ENCODE measurements at places on chromosomes 2 and 18.

DNA sequence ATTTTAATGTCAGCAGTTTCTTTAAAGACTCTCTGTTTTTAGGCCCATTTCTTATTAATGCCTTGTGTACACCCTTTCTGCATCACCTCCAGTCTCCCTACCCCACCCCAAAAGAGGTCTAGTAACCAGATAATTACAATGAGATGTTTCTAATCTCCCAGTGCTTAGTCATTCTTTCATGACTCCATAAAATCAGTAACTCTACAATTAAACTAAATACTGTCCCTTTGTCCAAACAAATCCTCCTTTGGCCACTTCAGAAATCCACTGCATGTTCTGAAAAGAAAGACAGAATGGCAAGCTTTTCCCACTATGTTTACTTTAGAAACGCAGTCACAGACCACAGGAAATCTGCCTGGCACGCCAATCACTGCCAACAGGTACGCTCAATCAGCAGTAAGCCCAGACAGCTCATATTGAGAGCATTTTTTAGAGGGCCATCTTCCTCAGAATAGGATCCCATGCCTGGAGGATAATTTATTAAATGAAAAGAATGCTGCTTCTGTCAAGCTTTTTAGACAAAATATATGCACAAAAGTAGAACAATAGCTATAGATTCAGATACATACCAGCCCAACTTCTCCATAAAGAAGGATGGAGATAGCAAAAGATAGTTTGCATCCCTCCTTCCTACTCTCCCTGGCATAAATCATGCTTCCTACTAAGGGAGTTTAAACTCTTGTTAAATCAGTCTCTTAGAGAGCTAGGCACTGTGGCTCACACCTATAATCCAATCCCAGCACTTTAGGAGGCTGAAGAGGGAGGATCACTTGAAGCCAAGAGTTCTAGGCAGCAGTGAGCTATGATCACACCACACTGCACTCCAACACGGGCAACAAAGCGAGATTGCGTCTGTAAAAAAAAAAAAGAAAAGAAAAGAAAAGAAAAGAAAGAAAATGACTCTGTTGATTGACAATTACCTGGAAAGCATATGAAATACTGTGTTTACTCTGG lies 14.6 kb downstream of the CLASP1 start:
- no peak for DNase-seq

GRCh38 chr2:46552079-46552478 lies 72.7 kb downstream of the TMEM247 start:
- no peak for DNase-seq

DNA sequence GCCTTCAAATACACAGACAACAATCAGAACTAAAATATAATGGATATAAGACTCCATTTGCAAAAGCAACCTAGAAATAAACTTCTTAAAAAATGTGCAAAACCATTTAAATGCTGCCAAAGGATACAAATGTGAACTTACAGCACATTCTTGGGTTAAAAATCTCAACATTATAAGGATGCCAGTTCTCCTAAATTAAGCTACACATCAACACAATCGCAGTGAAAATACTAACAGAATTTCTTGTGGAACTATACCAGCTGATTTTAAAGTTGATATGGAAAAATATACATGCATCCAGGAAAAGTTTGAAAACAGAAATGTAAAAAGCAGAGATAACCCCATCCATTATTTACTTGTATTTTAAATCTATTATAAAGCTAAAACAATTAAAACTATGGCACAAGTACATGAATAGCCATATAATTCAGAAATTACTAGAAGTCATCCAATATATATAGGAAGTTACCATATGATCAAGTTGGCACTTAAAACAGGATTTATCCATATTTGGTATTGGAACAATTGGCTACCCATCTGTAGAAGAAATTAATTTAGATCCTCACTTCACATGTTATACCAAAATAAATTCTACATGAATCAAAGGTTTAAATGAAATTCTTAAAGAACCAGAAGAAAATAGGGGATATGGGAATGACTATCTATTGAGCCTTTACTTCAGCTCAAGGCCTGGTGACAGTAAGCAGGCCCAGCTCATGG lies 151.7 kb upstream of the GLI2 start:
- DNase-seq: no peak

DNA sequence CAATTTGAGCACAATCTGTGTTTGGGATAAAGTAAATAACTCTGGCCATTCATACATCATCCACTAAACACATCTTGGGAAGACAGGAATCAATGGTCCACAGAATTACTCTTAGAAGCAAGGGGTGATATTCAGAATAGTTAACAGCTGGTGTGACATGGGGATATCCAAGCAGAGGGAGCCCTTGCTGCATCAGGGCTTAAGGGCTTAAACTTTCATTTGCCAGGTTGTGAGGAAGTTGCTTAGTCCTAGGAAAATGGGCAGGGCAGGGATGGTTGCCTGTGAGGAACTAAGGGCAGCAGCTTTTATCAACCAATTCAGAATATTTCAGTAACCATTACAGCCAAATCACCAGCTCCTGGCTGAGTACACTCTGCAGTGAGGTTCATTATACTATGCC lies 2.0 kb upstream of the ITGA6 start:
- no peak for DNase-seq

GRCh38 chr18:63997041-63997440 lies 27.2 kb downstream of the SERPINB8 start:
- no peak for DNase-seq

DNA sequence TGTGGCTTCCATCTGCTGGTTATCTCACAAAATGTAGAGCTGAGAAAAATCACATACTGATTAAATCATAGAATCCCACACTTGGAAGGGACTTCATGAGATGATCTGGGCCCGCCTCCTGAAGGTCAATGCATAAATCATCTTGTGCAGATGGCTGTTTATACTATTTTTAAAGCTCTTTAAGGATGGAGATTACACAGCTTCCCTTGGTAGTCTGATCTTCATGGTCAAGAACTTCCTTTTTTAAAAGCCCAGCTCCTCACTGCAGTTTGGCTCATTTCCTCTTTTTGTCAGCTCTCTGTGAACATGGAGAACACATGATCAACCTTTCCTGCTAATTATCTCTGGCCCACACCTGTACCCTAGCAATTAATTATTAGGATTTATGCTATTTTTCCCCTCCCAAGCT lies 25.9 kb downstream of the GCG start:
- no peak for DNase-seq

- no peak for DNase-seq
Measured at GRCh38 chr2:155256803-155257202, 558.3 kb downstream of the KCNJ3 start.

GRCh38 chr2:235954888-235955480 lies 213.2 kb downstream of the GBX2 start:
- no peak for DNase-seq

DNA sequence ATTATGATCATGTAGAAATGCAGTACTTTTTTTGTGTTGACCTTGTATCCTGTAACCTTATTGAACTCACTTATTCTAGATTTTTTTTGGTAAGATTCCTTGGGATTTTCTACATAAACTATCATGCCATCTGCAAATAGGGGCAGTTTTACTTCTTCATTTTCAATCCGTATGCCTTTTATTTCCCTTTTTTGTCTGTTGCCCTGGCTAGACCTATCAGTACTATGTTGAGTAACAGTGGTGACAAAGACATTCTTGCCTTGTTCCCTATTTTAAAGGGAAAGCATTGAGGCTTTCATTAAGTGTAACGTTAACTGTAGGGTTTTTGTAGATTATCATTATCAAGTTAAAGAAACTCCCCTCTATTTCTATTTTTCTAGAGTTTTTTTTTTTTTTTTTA lies 92.3 kb downstream of the LYPD1 start:
- DNase-seq: no peak

GRCh38 chr2:159185401-159186130 lies 100.9 kb downstream of the WDSUB1 start:
- DNase-seq: no peak

DNA sequence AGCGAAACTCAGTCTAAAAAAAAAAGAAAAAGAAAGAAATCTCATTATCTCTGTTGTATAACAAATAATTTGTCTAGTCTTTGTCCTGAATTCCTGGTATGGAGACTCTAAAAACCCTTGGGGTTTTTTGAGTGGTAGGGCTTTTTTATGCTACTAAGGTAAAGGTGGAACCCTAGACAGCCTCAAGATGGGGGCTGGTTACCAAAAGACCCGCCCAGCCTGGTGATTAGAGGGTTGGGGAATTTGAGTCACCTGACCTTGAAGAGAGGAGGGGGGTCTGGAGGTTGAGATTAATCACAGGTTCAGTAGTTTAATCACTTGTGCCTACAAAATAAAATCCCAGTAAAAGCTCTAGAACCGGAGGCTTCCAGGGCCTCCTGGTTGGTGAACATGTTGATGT lies 17.6 kb downstream of the SOWAHC start:
- DNase-seq: no peak

DNA sequence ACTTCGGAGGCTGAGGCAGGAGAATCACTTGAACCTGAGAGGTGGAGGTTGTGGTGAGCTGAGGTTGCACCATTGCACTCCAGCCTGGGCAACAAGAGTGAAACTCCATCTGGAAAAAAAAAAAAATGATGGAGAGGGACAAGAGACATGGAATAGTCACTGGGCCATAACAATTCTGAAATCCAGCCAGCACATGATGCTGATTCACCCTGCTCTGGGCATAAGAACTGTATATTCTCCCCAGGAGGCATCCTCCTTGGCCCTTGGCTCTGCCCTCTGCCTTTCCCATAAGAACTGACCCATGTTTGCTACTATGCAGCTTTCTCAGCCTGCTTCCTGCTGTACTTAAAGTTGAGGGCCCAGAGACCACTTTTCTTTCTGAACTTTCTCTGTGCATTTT lies 297.7 kb downstream of the GBX2 start:
- no peak for DNase-seq

GRCh38 chr18:69401226-69401971 lies 711 bp downstream of the DOK6 start:
- DNase-seq: no peak

- peak; percentile 3 for DNase-seq
Measured at GRCh38 chr18:2894131-2894840, 47.5 kb downstream of the EMILIN2 start.

- no peak for DNase-seq
Measured at GRCh38 chr18:61085761-61086160, 247.5 kb upstream of the CDH20 start.

- no peak for DNase-seq
Measured at GRCh38 chr2:29119211-29119610, 4.0 kb downstream of the CLIP4 start.

DNA sequence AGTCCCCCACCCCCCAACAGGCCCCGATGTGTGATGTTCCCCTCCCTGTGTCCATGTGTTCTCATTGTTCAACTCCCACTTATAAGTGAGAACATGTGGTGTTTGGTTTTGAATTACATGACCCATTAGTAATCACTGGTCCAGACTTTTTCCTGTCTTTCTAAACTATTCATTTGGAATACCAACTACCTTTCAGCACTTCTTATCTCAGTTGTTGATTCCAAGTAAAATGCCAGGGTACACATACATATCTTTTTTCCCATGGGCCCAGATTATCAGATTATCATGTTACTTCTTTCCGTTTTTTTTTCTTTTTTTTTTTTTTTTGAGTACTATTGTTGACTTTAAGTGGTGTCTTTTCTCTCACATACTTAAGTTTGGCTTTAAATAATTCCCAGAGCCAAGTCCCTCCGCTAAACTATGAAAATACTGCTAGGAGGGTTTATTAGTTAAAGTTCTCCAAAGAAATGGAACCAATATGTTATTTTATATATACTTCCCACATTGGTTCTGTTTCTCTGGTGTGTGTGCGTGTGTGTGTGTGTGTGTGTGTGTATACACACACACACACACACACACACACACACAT lies 389.3 kb downstream of the IRS1 start:
- DNase-seq: no peak

- DNase-seq: no peak
Measured at GRCh38 chr2:21860907-21861306, 737.1 kb downstream of the TDRD15 start.

GRCh38 chr2:214311031-214311533 lies 99.8 kb upstream of the VWC2L start:
- DNase-seq: no peak

GRCh38 chr2:134011936-134012586 lies 241.8 kb upstream of the MGAT5 start:
- DNase-seq: no peak
